ENCODE measurements at places on chromosomes 5 and 9. TPM values are rescaled to one million over a fixed set of nuclear protein-coding genes. Genes with fewer than 3 reads are reported as not detected.
A peak's percentile ranks its signal among the peaks of the same experiment; 100 is the strongest.

RFX3 gene
- polyA plus RNA-seq: 1.7 TPM

COL15A1 gene
- polyA plus RNA-seq: 3.1 TPM

PCDHB7 gene
- polyA plus RNA-seq: 0.38 TPM

GRIA1 gene
- polyA plus RNA-seq: 0.37 TPM

ALDH7A1 gene
- polyA plus RNA-seq: 54.9 TPM

TMEM215 gene
- polyA plus RNA-seq: not detected

BHMT2 gene
- 0.16 TPM for polyA plus RNA-seq

URM1 gene
- polyA plus RNA-seq: 66.9 TPM

DNA sequence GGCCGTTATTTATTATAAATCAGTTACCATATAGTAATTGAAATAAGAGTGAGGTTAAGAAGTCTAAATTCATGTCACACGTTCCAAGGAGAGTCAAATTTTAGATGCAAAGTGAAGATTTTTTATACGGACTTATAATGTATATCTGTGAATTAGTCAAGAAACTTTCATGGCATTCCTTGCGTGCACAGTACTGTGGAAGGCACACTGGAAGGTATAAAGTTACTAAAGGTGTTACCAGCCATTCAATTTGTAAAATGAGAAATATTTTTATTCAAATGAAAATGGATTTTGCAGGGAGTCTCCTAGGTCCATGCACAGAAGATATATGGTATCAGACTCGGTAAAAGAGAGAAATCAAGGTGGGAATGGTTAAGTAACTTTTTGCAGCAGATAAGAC, 408.1 kb upstream of the CTNND2 start:
- H3K36me3 ChIP-seq: no peaks in the 10 kb centered on the region
- H3K4me1 ChIP-seq: no peaks in the 10 kb centered on the region
- H3K4me3 ChIP-seq: no peak overlapping the region
- no peak overlapping the region for H3K27ac ChIP-seq
- DNase-seq: no peak

GRCh38 chr5:127010362-127010761, 20.0 kb downstream of the MARCHF3 start:
- no peaks in the 10 kb centered on the region for H3K36me3 ChIP-seq
- no peak overlapping the region for H3K4me3 ChIP-seq
- no peak overlapping the region for H3K27ac ChIP-seq
- H3K4me1 ChIP-seq: peaks cover 4% of the 10 kb centered on the region

DNA sequence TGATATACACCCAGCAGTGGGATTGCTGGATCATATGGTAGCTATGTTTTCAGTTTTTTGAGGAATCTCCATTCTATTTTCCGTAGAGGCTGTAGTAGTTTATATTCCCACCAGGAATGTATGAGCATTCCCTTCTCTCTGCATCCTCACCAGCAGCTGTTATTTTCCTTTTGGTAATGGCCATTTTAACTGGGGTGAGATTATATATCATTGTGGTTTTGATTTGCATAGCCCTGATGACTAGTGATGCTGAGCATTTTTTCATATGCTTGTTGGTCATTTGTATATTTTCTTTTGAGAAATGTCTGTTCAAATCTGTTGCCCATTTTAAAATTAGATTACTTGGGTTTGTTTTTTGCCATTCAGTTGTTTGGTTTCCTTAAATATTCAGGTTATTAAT, 11.2 kb upstream of the PPIC start:
- no peaks in the 10 kb centered on the region for H3K36me3 ChIP-seq
- peak; percentile 81 for DNase-seq
- H3K27ac ChIP-seq: no peak overlapping the region
- H3K4me1 ChIP-seq: no peaks in the 10 kb centered on the region
- H3K27me3 ChIP-seq: no peaks in the 10 kb centered on the region
- no peak overlapping the region for H3K4me3 ChIP-seq

DNA sequence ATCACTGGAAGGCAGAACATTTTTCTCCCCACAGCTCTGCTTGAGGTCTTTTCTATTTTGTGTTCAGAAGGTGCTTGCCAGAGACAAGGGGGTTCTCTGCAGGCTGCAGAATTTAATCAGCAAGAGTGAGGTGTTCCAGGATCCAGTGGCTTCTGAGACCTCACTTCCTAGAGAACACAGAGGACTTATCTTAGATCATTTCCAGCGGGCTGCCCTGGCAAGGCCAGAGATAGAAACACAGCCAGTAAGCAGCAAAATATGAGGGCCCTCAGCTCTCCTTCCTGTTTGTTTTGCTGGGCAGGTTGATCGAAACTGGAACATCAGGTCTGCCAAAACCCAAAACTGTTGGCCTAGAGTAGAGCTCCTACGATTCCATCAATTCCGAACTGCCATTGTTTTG, 187.3 kb downstream of the DIRAS2 start:
- H3K4me3 ChIP-seq: no peak overlapping the region
- no peak for DNase-seq
- H3K27me3 ChIP-seq: no peaks in the 10 kb centered on the region
- H3K36me3 ChIP-seq: no peaks in the 10 kb centered on the region

DNA sequence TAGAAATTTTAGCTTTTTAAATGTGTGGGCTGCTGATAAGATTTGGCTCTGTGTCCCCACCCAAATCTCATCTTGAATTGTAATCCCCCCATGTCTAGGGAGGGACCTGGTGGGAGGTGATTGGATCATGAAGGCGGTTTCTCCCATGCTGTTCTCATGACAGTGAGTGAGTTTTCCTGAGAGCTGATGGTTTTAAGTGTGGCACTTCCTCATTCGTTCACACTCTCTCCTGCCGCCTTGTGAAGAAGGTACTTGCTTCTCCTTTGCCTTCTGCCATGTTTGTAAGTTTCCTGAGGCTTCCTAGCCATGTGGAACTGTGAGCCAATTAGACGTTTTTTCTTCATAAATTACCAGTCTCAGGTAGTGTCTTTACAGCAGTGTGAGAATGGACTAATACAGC, 127.8 kb upstream of the MVB12B start:
- no peaks in the 10 kb centered on the region for H3K4me1 ChIP-seq
- no peak overlapping the region for H3K4me3 ChIP-seq
- H3K27me3 ChIP-seq: peaks cover 11% of the 10 kb centered on the region
- no peak overlapping the region for H3K27ac ChIP-seq
- H3K36me3 ChIP-seq: no peaks in the 10 kb centered on the region

GRCh38 chr9:85212887-85213286, 528.9 kb downstream of the AGTPBP1 start:
- no peak overlapping the region for H3K4me3 ChIP-seq
- H3K27ac ChIP-seq: no peak overlapping the region
- H3K4me1 ChIP-seq: no peaks in the 10 kb centered on the region
- no peak for DNase-seq
- H3K36me3 ChIP-seq: no peaks in the 10 kb centered on the region
- no peaks in the 10 kb centered on the region for H3K27me3 ChIP-seq

DNA sequence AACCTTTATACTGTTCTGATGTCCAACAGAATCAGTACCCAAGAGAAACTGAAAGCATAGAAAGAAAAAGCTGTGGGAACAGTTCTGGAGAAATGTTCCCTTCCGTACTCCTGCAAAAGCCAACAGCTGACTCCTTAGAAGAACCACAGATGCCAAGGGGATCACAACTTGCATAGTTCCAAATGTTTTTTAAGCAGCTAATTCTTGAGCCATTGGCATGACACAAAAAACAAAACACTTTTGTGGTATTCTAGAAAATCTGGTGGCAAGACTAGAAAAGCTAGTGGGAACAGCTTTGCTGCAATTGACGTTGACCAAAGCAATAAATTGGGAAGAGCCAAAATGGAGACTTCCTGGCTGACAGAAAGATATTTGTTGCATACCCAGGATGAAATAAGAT, 189.9 kb downstream of the ARL15 start:
- DNase-seq: no peak
- H3K4me1 ChIP-seq: peaks cover 3% of the 10 kb centered on the region
- H3K27me3 ChIP-seq: no peaks in the 10 kb centered on the region
- no peak overlapping the region for H3K27ac ChIP-seq
- no peak overlapping the region for H3K4me3 ChIP-seq

- no peak overlapping the region for H3K4me3 ChIP-seq
- DNase-seq: peak; percentile 83
- no peaks in the 10 kb centered on the region for H3K27me3 ChIP-seq
- H3K36me3 ChIP-seq: peaks cover 15% of the 10 kb centered on the region
- peaks cover 19% of the 10 kb centered on the region for H3K4me1 ChIP-seq
These were observed 14.0 kb downstream of the COL27A1 start for GRCh38 chr9:114169029-114169951.

DNA sequence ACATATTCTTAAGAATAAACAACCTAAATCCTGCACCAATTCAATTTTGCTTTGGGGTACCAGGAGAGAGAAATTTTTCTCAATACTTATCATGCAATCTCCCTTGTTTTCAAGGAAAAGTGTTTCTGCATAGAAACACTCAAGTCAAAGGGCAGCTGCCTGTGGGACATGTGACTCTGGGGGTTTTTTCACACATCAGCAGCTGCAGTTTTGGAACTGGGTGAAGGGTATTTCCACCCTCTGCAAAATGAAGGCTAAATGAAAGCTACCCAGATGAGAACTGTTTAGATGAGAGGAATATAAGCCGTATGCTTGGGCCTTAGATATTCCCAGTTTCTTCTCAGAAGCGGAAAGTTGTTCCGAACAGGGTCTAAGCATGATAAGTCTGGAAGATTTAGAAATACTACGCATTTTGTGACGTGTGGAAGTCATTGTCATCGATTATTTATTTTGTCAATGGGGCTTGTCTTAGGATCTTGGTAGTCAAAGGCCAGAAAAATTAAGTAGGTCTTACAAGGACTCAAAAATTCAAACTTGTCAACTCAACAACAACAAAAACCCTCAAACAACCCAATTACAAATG, 64.3 kb upstream of the BOD1 start:
- H3K4me1 ChIP-seq: no peaks in the 10 kb centered on the region
- no peak overlapping the region for H3K4me3 ChIP-seq
- H3K36me3 ChIP-seq: no peaks in the 10 kb centered on the region
- H3K27ac ChIP-seq: no peak overlapping the region

DNA sequence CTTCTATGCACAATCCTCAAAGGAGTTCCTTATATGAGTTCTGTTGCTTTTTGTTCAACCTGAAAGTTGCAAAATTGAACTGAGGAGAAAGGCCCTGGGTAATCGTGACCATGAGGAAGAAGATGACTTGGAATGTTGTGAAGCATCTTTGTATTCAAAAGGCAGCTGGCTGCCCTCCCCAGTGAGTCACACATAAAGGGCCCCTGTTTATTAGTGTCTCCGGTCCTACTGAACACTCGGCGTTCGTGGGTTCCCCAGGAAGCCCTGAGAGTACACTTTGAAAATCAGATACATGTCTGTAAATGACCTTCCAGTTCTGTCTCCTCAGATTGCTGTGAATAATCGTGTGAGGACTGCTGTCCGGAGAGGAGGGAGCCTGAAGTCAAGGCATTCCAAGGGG, 73.6 kb downstream of the C9orf153 start:
- H3K4me3 ChIP-seq: no peak overlapping the region
- no peaks in the 10 kb centered on the region for H3K4me1 ChIP-seq
- H3K36me3 ChIP-seq: no peaks in the 10 kb centered on the region
- peak; percentile 2 for DNase-seq
- H3K27ac ChIP-seq: no peak overlapping the region
- H3K27me3 ChIP-seq: peaks cover 2% of the 10 kb centered on the region

DNA sequence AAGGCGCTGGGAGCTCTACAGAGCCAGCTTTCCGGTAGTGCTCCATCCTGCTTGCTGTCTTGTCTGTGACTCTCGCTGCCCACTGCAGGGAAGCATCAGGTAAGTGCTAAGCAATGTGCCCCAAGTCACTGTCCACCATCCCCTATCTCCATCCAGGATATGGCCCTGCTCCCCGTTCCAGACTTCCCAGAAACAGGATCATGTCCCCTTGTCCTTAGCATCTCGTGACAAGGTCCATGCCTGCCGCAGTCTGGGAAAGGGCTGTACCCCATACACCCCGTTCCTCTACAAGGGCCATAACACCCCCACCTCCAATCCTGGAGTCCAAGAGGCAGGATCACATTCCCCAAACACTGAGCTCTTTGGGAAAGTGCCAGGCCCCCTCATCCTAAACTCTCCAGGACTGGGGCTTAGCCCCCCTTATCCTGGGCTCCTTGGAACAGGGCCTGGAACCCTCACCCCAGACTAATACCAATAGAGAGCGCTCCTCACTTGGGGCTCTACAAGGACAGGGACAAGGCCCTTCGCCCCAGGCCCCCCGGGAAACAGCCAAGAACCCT, 566 bp downstream of the RPP25L start:
- H3K27me3 ChIP-seq: peaks cover 2% of the 10 kb centered on the region
- peaks cover 6% of the 10 kb centered on the region for H3K4me1 ChIP-seq
- DNase-seq: no peak
- H3K27ac ChIP-seq: peak overlapping the region; percentile 74
- peaks cover 12% of the 10 kb centered on the region for H3K36me3 ChIP-seq
- peak overlapping the region; percentile 69 for H3K4me3 ChIP-seq

GRCh38 chr9:131608493-131609037, 63.2 kb downstream of the PRRT1B start:
- H3K36me3 ChIP-seq: peaks cover 3% of the 10 kb centered on the region
- peak; percentile 87 for DNase-seq
- no peaks in the 10 kb centered on the region for H3K27me3 ChIP-seq
- H3K4me3 ChIP-seq: peak overlapping the region; percentile 8
- H3K4me1 ChIP-seq: peaks cover 35% of the 10 kb centered on the region

DNA sequence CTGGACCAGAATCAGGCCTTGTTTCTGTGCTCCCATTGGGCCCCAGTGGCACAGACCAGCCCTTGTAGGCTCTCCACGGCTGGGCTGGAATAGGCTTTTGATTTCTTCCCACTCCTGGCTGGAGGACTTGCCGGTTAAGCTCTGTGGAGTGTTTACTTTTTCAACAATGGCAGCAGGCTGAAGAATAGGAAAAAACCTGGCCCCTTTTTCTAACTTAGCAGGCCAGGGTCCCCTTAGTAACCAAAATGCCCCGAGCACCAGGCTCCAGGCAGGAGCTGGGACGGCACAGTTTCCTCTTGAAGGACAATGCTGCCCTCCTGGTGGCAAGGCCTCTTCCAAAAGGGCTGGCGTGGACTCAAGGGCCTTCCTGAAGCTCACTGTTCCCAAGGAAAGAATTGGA, 230.3 kb downstream of the CRB2 start:
- no peak for DNase-seq
- no peak overlapping the region for H3K27ac ChIP-seq
- H3K27me3 ChIP-seq: no peaks in the 10 kb centered on the region
- peaks cover 3% of the 10 kb centered on the region for H3K36me3 ChIP-seq

- DNase-seq: no peak
- H3K27ac ChIP-seq: no peak overlapping the region
- H3K4me1 ChIP-seq: no peaks in the 10 kb centered on the region
- no peaks in the 10 kb centered on the region for H3K27me3 ChIP-seq
- no peak overlapping the region for H3K4me3 ChIP-seq
These were observed 571.1 kb downstream of the MAT2B start for GRCh38 chr5:164076556-164076955.

DNA sequence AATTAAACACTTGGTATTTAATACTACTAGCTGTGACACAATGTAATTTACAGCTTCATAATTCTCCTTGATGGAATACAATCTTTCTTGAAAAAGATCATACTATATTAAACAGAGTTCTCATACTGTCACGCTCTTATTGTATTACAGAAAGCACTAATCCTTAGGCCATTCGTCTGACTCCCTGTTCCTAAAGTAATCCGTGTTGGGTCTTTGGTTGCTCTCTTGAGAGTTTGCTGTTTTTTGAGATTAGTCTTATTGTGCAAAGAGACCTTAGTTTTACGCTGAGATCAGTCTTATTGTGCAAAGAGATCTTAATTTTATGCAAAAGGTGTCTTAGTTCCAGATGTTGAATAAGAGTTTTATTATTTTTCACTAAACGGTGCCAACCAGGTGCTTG, 190.6 kb downstream of the ISL1 start:
- H3K36me3 ChIP-seq: no peaks in the 10 kb centered on the region
- no peaks in the 10 kb centered on the region for H3K4me1 ChIP-seq
- H3K4me3 ChIP-seq: no peak overlapping the region
- H3K27ac ChIP-seq: no peak overlapping the region
- H3K27me3 ChIP-seq: no peaks in the 10 kb centered on the region

Measured in IMR-90 (cell line).